Activated CD8-positive, alpha-beta memory T cell treated with anti-CD3 and anti-CD28 coated beads for 36 hours (primary cell): ENCODE measurements at places on chromosomes 11 and 22. TPM values are rescaled to one million over a fixed set of nuclear protein-coding genes. Genes with fewer than 3 reads are reported as not detected.

ARSA gene
- 19.5 TPM for total RNA-seq

HPX gene
- not detected for total RNA-seq

GTSE1 gene
- 34.3 TPM for total RNA-seq

SYT13 gene
- total RNA-seq, result not detected

A4GALT gene
- total RNA-seq, result not detected
